ENCODE measurements at places on chromosomes 2 and 18.
A peak's percentile ranks its signal among the peaks of the same experiment; 100 is the strongest.

- DNase-seq: no peak
Measured at GRCh38 chr18:78610179-78610578, 369.4 kb upstream of the SALL3 start.

DNA sequence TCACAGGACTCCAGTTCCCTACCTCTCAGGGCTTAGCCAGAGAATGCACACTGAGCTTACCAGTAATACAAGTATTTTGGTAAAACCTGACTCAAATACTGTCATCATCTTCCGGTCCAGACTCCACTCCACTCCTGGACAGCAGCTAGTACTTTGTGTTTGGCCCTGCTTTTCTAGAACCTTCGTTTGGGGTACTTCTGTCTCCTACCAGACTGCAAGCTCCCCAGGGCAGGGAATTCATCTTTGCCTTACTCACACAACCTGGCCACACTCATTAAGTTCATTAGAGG lies 108.9 kb upstream of the CDC42EP3 start:
- no peak for DNase-seq

DNA sequence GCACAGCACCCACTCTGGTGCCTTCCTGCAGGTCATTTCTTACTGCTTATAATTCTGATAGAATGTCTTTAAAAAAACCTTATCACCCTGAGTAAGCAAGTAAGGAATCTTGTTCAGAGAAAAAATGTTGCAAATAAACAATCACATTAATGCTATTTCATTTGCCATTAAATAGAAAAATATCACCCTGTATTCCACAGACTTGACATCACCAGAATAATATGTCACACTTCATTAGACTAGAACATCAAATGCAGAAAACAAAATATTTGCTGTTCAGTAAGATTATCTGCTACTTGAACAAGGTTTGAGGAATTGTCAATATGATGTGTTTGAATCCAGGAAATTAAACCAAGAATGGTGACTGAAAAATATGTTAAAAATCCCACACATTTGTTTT lies 236.6 kb upstream of the MMADHC start:
- DNase-seq: no peak

DNA sequence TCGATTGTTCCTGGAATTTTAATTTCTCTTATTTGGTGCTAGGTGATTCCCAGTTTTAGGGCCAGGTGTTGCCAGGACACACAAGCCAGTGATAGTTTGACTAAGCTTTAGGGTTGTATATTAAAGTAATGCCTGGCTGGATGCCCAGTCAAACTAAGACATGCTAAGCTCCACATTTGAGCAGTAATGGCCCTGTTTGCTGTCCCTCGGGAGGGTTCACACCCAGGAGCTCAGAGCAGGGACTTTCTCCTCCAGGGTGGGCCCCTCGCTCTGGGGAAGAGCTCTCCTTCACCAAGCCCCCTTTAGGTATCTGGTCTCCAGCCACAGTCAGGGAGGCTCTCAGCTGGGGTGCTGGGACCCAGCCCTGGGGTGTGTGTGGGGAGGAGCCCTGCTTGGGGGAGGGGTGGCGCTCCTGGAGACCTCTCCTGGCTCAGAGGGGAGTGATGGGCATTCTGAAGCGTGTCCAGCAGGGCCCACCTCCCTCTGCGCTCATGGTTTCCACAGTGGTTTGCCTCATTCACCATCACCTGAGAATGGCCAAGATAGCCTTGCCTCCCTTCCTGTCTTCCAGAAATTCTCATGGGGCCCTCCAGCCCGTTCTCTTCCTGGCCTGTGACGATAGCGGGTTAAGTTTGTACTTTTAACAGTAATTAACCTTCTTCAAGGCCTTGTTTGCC lies 31.7 kb downstream of the INPP4A start:
- no peak for DNase-seq

GRCh38 chr2:196176142-196176738 lies 4.9 kb upstream of the STK17B start:
- peak; percentile 84 for DNase-seq
